ENCODE measurements at places on chromosomes 3 and 15.
A peak's percentile ranks its signal among the peaks of the same experiment; 100 is the strongest.

- DNase-seq = peak; percentile 39
Measured at GRCh38 chr15:28107904-28108275, 8.8 kb upstream of the OCA2 start.

- no peak for DNase-seq
Measured at GRCh38 chr3:56144805-56145204, 323.5 kb downstream of the ERC2 start.

DNA sequence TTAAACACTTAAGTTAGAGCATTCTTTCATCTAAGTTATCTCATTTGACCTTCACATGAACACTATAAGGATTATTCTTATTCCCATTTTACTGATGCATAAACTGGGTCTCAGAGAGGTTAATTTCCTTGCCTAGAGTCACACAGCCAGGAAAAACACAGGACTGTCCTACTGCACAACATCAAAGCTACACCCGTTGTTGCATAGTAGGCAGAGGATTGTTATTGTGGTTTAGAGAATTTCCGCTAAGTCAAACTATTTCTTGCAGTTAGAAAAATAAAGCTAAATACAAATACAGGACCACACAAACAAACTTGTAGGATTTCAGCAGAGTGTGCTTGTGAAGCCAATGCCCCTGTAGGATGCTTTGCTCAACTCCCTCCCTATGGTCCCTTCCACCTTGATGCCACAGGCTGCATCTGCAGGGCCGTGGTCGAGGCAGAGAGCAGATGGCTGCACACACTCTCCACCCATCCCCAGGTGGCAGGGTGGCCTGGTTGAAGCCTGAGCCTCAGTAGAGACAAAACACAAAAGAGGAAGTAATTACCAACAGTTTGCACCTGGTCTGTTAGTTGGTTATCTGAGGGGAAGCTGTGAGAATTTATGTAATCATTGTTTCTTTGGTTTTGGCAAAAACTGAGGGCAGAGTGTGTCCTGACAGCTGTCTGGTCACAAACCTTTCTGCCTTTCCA lies 41.1 kb upstream of the SKOR1 start:
- DNase-seq = no peak

DNA sequence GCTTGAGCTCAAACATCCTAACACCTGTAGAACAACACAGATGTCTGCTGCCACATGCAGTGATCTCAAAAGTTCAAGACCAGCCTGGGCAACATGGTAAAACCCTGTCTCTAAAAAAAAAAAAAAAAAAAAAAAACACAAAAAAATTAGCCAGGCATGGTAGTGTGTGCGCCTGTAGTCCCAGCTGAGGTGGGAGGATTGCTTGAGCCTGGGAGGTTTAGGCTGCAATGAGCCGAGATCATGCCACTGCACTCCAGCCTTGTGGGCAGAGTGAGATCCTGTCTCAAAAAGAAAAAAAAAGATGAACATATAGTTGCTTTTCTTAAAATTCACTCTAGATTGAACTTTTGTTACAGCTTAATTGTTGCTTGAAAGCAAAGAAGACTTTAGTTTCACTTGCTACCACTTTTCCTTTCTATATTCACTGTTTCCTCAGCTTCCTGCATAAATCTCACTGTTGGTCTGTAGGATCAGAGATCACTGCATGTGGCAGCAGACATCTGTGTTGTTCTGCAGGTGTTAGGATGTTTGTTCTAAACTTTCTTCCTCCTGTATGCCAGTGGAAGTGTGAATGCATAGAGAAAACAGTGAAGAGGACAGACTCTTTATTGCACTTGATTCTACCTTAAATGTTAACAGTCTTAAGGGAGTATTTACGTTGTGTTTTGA lies 12.6 kb downstream of the RAB11A start:
- DNase-seq = no peak

GRCh38 chr15:83700082-83700481 lies 46.2 kb downstream of the ADAMTSL3 start:
- DNase-seq = no peak

- DNase-seq = no peak
Measured at GRCh38 chr3:183526838-183527427, 28.6 kb downstream of the KLHL6 start.

GRCh38 chr15:31333119-31333518 lies 6.5 kb downstream of the KLF13 start:
- DNase-seq = no peak

GRCh38 chr3:184545769-184546168 lies 15.8 kb upstream of the EPHB3 start:
- DNase-seq = no peak

GRCh38 chr3:120429921-120430361 lies 20.9 kb downstream of the FSTL1 start:
- peak; percentile 64 for DNase-seq

DNA sequence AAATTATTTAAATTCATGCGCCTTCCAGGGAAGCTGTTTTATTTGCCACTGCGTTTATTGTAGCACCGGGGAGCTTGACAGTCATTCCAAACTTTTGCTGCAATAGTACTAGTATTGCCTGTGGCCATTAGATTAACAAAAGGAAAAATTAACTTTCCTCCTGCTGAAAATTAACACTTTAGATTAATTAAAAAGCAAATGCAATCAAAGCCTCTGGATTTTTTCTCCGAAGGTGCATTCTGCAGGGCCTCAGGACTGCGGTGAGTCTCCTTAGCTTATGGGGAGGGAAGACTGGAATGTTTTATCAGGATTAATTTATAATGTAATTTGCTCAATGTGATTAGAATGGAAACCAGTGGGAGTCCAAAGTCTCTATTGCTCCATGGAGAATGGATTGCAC lies 456.4 kb upstream of the CFAP20DC start:
- no peak for DNase-seq

- DNase-seq = no peak
Measured at GRCh38 chr3:150128126-150128525, 157.4 kb upstream of the PFN2 start.

GRCh38 chr3:57227930-57228751 lies 612 bp downstream of the APPL1 start:
- peak; percentile 65 for DNase-seq

DNA sequence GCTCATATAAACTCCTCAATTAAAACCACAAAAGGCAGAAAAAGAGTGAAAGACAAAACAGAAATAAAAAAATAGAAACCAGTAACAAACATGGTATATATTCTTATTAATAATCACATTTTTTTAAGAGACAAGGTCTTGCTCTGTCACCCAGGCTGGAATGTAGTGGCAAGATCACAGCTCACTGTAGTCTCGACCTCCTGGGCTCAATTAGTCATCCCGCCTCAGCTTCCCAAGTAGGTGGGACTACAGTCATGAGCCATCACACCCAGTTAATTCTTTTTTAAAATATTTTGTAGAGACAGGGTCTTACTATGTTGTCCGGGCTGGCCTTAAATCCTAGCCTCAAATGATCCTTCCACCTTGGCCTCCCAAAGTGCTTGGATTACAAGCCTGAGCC lies 37.1 kb downstream of the FAM240A start:
- no peak for DNase-seq

- DNase-seq = no peak
Measured at GRCh38 chr15:100515758-100516157, 13.0 kb downstream of the CERS3 start.

DNA sequence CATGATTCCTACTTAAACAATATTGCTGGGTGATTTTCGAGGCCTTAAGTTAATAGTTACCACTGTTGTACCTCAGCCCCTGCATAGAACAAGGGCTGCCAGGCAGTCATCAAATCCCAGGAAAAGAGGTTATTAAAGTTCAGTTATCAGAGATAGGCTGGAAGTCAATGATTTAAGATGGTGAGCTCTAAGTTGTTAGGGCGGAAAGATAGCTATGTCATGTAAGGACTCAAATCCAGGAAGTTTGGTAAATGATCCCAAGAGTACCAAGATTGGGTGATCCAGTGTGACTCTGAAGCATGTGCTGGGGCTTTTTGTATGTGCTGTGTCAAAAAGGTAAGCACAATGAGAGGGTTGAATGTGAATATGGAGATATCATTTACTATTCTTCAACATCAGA lies 287.9 kb downstream of the NLGN1 start:
- no peak for DNase-seq

DNA sequence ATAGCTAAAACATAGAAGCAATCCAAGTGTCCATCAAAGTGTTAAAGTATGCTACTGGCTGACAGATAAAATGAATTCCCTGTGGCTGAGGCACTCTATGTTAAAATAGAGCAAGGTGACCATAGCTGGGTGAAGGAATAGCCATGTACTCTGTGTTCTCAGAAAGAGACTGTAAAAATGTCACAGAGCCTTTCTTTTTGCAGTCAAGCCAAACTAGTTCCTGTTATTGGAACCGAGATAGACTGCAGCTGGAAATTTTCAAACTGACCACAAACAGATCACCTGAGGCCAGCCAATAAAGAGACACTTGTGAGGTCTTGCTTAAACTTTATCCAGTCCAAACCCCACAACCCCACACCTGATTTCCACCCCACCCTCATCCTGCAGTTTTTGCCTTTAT lies 422.8 kb upstream of the NAALADL2 start:
- no peak for DNase-seq

- DNase-seq = no peak
Measured at GRCh38 chr15:64155802-64156651, 4.5 kb downstream of the SNX22 start.

DNA sequence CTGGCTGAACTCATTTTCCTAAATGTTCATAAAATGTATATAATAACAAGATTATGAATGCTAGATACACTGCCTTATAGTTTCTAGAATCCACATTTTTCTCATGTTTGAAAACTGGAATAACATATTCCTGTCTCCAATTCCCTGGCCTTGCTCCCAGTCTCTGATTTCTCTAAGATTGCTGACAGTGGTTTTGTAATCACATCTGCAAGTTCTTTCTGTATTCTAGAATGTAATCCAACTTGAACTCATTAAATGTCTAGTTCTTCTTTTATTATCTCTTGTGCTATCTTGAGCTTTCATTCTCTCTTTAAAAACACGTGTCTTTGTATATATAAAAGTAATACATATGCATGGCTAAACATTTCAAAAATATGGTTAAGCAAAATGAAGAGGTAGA lies 215.2 kb upstream of the ADAMTS9 start:
- peak; percentile 18 for DNase-seq

DNA sequence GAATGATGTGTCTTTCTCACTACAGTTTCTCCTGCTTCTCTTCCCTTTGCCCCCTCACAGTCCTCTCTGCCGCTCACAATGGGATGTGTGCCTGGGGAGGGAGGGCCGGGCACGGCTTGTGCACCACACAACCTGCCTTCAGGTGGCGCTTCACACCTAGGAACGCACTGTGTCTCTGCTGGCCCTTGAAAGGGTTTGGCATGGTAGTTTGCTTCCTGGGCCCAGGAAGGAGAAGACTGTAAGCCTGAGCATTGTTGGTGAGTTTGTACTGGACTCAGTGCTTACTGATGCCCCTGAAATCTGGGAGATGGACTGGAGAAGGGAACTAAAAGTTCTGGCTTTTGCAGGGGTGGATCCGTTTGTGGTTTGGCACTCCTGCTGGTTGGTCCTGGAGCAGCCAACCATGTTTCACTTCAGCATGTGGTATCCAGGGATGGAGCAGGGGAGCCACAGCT lies 9.2 kb downstream of the ALPK3 start:
- peak; percentile 16 for DNase-seq

- DNase-seq = peak; percentile 95
Measured at GRCh38 chr15:99454941-99455788, 110.6 kb upstream of the MEF2A start.

DNA sequence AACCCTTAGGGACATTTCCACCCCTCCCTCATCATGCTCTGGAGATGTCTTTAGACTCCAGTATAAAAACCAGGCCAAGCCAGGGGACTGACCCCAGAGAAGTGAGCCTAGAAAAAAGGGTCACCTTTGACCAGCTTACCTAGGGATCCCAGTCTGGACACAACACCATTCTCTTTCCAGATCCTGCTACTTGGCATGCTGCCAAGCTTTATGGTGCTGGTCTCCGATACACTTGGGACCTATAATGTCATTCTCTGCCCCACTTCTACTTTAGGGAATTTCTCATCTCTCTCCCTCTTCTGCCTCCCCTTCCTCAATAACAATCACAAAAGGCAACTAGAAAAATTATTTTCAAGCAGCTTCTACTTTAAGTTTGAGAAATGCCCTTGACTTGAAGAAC lies 124.4 kb downstream of the LRRN1 start:
- DNase-seq = no peak

- DNase-seq = peak; percentile 43
Measured at GRCh38 chr3:39260957-39261356, 18.9 kb downstream of the CX3CR1 start.

DNA sequence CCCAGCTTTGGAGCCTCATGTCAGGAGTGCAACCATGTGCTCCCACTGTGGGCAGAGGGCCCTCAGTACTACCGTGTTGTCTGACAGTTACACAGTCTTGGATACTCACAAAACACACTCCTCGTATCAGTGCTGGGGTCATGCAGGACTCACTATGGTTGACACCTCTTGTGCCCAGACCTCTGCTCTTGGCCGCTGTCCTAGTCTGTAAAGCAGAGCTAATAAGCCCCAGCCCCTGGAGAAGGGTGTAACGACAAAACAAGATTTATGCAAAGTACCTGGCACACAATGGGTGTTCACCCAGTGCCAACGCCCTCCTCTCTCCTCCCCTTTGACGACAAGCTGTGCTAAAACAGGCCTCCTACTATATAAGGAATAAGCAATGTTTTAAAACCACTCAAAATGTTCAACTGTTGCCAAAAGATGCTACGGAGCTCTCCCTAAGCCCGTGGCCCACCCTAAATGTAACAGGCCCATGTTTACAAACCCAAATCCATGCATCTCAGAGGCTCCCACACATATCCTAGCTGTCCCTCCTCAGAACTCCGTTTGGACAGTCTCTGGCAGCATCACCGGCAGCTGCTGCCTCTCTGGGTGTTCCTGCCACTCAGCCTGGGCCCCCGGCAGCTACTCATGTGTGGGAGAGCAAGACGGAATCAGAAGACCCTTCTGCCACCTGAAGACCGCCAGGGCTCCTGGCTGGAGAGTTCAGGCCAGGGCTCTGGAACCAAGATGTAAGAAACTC lies 65.8 kb downstream of the MRPL46 start:
- DNase-seq = no peak

DNA sequence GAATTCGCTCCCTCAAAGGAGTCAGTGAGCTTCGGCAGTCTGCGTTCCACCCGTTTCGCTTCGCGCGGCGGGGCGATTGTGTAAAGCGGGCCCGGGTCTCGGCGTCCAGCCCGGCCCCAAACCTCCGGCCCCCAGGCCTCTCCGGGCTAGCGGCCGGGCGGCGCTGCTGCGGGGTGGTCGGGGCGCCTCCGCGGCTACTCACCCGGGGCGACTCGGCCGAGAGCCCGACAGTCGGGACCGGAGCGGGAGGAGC lies 412 bp downstream of the CHDH start:
- no peak for DNase-seq
